ENCODE measurements at places on chromosomes 5 and 9. TPM values are rescaled to one million over a fixed set of nuclear protein-coding genes. Genes with fewer than 3 reads are reported as not detected.
A peak's percentile ranks its signal among the peaks of the same experiment; 100 is the strongest.

SLC4A9 gene
- not detected for total RNA-seq

DNA sequence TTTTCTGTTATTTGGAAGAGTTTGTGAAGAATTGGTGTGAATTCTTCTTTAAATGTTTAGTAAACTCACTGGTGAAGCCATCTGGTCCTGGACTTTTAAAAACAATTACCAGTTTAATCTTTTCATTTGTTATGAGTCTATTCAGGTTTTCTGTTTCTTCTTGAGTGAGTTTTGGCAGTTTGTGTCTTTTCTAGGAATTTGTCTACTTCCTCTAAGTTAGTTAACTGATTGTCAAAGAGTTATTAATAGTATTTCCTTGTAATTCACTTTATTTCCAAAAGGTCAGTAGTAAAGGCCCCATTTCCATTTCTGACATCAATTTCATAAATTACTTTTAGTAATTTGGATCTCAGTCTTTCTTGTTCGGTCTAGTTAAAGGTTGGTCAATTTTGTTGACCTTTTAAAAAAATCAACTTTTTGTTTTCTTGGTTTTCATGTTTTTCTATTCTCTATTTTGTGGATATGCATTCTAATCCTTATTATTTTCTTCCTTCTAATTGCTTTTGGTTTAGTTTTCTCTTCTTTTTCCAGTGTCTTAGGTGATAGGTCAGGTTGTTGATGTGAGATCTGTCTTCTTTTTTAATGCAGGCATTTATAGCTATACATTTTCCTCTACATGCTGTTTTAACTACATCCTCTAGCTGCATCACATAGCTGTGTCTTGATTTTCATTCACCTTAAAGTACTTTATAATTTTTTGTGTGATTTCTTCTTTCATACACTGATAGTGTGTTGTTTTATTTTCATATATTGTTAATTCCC, 7.3 kb upstream of the SMIM3 start:
- DNase-seq = no peak

GRCh38 chr5:122444411-122444810, 132.4 kb downstream of the SNCAIP start:
- no peak for DNase-seq

- no peak for DNase-seq
Measured at GRCh38 chr9:13598738-13599137, 319.2 kb upstream of the MPDZ start.

DNA sequence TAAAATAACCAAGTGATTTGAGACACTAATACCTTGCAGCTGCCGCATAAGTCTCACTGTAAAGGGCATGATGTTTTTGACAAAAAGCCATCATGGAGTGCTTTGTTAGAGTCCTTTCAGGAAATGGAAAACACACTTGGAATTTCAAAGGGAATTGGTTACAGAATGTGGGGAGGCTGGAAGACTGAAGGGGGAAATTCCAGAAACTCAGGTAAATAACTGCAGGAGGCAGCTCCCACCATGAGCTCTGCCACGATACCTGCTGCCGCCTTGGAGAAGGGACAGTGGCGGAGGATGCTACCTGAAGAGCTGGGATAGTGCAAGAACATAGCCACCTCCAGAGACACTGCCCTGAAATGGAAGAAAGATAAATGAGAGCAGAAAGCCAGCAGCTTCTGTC, 66.9 kb downstream of the PRKACG start:
- no peak for DNase-seq

GRCh38 chr5:68500813-68501212, 285.3 kb downstream of the PIK3R1 start:
- no peak for DNase-seq

TGFBI gene
- 443 TPM for total RNA-seq

DNA sequence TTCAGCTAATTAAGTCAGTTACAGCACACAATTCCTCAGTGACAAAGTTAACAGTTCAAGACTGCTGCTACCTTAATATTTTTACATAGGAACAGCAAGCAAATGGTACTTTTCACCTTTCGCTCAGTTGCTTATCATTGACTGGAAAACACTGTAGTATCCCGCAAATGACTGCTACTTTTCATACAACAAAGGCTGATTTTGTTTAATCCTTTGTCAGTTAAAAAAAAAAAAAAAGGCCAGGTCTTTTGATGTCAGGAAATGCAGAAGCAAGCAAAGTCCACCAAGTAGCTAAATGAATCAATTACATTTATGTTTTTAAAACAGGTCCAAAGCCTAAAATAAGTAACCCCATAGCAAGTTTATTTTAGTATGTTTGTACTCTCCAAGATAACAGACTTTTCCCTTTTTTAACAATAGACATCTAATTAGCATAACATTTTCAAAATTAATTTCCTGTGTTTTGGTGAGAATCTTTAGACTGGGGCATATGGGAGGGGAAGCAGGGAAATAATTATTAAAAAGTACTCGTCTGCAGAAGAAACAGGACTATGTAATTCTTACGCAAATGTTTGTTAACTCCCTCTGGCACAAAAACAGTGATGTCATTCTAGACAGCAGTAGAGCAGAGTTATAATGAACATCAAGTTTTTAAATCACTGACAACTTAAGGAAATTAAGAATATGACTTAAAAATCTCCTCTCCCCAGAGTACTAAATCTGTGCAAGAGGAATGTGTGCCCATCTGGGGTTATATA, 9.6 kb downstream of the PFDN1 start:
- no peak for DNase-seq

SLC6A19 gene
- not detected for total RNA-seq

DNA sequence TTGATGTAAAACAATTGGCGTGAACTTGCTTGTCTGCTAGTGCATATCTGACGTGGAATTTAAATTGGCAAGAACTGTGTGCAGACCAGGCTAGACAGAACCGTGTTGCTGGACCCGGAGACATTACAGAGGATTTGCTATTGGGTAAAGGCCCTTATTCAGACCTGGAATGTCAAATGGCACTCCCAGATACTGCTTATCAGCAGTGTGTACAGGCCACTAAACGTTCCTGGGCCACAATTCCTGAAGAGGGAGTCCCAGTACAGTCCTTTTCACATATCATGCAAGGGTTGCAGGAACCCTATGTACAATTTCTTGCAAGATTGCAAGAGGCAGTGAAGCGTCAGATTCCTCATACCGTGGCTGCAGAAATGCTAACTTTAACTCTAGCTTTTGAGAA, 13.5 kb upstream of the MCCC2 start:
- peak; percentile 10 for DNase-seq

- peak; percentile 57 for DNase-seq
Measured at GRCh38 chr9:84325347-84325973, 15.1 kb downstream of the SLC28A3 start.

GRCh38 chr5:80622756-80623155, 31.7 kb upstream of the MSH3 start:
- no peak for DNase-seq

- DNase-seq = no peak
Measured at GRCh38 chr5:94689908-94690307, 71.4 kb downstream of the SLF1 start.

DNA sequence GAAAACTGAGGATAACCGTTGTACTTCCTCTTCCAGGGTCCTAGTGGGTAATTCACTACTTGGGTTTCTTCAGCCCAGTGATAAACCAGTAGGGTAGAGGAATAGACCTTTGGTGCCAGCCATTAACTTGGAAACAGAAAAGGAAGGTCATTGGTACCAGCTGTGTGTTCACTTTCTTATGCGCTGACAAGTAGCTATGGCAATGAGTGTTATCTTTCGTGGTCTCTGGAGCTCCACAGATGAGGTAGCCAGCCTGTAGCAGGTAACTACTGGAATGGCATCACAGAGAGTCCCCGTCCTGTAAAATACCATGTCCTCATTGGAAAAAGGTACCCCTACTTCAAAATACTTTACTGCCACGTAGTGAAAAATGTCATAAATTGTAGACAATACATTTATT, 2.3 kb downstream of the UHRF2 start:
- no peak for DNase-seq

GRCh38 chr9:23962101-23962500, 136.1 kb upstream of the ELAVL2 start:
- DNase-seq = no peak

GRCh38 chr9:121685795-121686377, 34.5 kb downstream of the DAB2IP start:
- DNase-seq = no peak

TAF11L2 gene
- not detected for total RNA-seq

SMIM3 gene
- total RNA-seq = 9.8 TPM

GRCh38 chr5:157115502-157115901, 6.7 kb upstream of the HAVCR2 start:
- DNase-seq = no peak

DNA sequence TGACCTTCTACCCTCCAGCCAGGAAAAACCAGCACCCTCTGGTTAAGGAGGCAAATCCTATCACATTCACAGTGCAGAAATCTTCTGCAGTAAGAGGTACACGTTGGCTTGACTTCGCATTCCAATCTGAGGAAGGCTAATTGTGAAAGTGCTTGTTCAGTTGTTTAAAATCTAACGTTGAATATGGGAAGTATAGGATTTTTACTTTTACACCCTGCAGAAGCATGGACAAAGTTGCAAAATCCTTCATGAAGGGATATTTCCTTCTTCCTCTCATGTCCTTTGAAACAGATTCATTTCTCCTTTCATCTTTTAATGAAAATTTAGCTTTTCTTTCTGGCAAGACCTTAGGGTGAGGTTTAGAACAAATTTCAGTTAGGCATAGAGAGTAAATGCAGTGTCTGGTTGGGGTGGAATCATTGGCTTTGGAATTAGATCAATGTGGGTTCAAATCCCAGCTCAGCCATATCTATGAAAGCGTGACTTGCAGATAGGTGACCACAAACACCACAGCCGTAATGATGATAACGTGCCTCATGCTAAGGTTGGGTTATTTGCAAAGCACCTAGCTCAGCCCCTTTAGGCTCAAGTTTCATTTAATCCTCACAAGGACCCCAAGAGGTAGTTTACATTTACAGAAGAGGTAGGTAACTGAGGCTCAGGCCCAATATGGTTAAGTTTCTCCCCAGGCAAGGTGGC, 42.2 kb upstream of the C5orf58 start:
- no peak for DNase-seq

- DNase-seq = peak; percentile 80
Measured at GRCh38 chr5:6759401-6759800, 46.2 kb downstream of the TENT4A start.

GRCh38 chr9:76198336-76198735, 195.9 kb downstream of the RFK start:
- DNase-seq = no peak

CACFD1 gene
- total RNA-seq = 24.6 TPM

DNA sequence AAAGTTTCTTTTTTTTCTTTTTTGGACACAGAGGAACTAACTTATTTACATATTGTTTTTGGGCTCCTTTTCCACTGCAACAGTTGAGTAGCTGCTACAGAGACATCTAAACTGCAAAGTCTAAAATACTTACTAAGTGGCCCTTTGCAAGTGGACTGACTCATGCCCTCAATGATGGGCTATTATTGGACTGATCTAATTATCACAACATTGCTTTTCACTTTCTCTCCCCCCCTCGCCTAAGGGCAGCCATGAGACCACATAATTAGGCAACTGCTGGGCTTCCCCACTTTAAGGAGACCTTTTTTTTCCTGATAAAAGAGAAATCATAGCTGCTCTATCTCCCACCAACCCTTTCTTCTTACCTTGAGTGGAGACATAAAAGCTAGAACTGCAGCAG, 47.0 kb downstream of the PLK2 start:
- DNase-seq = peak; percentile 7

GRCh38 chr5:57738301-57738700, 255.7 kb upstream of the ACTBL2 start:
- no peak for DNase-seq

BAAT gene
- not detected for total RNA-seq

DNA sequence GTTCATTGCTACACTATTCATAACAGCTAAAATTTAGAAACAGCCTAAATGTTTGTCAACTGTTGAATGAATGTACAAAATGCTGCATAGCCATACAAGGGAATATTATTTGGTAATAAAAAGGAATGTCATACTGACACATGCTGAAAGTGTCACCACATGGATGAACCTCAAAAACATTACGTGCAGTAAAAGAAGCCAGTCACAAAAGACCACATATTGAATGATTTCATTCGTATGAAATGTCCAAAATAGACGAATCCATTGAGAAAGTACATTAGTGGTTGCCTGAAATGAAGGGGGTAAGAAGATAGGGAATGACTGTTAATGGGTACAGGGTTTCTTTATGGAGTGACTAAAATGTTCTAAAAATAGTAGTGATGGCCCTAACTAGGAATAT, 11.6 kb upstream of the ECM2 start:
- no peak for DNase-seq

DNA sequence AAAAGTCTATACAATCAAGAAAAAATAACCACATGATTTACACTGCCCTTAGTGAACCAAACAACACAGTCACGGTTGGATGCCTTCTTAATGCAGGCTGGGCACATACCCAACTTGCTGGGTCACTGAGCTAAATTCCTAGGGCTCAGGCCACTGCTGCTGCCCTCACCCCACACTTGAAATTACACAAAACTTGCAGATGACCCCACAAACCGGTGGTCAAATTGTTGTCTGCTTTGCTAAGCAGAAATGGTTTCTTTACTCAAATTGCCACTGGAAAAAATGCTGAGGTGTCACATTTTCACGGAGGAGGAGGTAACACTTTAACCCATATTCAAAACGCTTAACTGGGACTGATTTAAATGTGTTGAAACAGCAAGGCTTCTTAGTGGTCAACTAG, 62.4 kb downstream of the HMHB1 start:
- no peak for DNase-seq

- DNase-seq = no peak
Measured at GRCh38 chr9:8783941-8784340, 984.4 kb upstream of the DMAC1 start.

MOB3B gene
- total RNA-seq = 1.9 TPM

GRCh38 chr5:60687927-60688720, 11.8 kb downstream of the DEPDC1B start:
- peak; percentile 16 for DNase-seq

GRCh38 chr5:138472353-138472752, 7.1 kb downstream of the EGR1 start:
- DNase-seq = no peak

DNA sequence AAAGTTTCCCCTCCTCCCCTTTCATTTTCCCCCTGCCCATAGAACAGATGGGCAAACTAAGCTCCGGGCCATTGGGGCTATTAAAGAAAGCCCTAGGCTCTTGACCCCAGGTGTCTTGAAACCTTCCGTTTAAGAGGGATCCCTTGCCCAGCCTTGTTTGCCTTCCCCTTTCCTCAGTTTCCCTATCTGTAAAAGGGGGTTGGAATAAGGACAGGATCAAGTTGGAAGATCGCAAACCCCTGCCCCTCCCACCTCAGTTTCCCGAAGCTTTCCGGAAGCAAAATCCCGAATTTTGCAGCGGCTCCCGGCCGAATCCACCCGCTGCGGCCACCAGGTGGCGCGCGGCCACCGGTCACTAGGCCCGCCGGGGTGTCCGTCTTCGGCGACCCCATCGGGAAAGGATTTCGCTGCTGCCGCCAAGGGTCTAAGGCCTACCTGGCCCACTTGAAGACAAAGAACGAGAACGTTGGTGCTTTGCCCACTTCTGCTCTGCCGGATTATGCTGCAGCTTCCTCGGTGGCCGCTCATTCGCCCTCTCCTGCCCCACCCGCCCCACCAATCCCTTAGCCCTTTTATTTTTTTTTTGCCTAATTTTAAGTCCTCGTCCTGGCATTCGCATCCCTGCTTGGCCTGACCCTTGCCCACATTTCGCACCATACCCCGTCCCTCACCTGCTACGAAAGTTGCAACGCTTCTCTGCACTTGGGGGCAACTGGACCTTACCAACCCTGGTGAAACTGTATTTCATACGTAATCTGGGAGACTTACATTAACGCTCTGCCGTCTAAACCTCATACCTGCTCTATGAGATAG, 962 bp upstream of the NR6A1 start:
- DNase-seq = no peak

C5orf47 gene
- not detected for total RNA-seq

GRCh38 chr9:130860458-130861316, 25.6 kb downstream of the ABL1 start:
- DNase-seq = peak; percentile 96

Measured in kidney epithelial cell (primary cell).